ENCODE measurements at places on chromosomes 5 and 9.

GRCh38 chr9:6197330-6197729 is 18.3 kb upstream of the IL33 start:
- DNase-seq, result no peak

- DNase-seq, result peak; percentile 21
These were observed 95.0 kb upstream of the PCSK1 start for GRCh38 chr5:96527768-96528661.

DNA sequence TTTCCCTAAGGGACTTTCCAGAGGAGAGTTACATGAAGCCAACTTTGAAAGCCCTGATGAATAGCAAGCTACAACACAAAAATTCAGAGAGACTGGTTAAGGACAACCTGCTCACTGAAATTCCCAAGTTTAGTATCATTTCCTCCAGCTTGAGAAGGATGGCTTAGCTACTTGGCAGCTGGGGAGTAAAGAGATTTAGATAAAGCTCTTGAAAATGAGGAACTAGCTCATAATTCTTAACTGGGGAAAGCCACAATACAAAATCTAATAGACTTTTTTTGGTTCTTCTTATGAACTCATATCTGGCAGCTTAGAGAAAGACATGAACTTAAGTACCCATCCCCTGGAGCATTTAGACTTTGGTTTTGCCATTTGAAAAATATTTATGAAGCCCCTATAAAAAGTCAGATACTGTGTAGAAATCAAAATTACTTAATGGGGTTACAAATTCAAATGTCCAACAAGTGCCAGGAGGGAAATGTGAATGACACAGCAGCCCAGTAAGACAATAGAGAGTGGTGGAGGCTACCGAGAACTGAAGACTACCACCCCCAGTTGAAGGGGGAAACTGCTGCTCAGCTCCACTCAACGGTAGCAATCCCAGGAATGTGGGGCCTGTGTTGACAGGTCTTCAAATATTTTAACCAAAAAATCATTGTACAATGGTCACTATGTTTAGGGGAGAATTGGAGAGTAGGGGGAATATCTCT is 79.4 kb upstream of the ADRB2 start:
- no peak for DNase-seq

DNA sequence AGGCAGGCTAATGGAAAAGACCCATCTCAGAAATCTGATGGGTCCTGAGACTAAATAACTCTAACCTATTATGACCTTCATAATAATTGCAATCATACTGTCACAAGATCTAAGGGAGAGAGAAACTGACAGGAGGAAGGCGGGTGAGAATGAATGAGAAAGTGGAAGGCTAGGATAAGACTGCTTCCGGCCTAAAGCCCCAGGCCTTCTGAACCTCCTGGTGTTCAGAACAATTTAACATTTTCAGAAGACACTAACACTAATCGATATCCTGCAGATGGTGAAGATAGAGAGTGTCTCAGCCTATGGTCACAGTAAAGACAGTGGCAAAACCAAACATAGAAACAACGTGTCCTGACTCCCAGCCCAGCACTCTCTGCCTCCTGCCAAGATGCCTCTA is 1.2 kb downstream of the RPS14 start:
- no peak for DNase-seq

DNA sequence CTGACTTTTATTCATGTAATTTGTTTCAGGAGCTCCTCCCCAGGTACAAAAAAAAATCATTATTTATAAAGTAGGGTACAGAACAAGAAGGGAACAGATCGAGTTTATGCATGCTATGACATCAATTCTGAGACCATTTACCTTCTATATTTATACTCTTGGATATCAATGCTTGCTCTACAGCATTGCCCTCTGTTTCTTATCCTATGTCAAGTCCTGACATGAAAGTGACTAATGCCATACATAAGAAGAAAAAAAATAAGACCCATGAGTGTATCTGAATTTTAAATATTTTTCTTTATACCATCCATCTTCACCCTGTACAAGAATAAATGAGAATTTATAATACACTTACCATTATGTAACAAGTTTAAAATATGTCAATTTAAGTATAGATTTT is 2016.3 kb upstream of the CDH9 start:
- DNase-seq, result no peak

GRCh38 chr5:73488806-73489205 is 9.4 kb upstream of the BTF3 start:
- no peak for DNase-seq

GRCh38 chr5:62029303-62029702 is 276.7 kb upstream of the KIF2A start:
- no peak for DNase-seq

- no peak for DNase-seq
These were observed 8.6 kb downstream of the CD74 start for GRCh38 chr5:150404121-150404520.

GRCh38 chr5:142117579-142118151 is 9.1 kb downstream of the NDFIP1 start:
- DNase-seq, result no peak

- DNase-seq, result peak; percentile 26
These were observed 1106.2 kb upstream of the DMAC1 start for GRCh38 chr9:8905731-8906130.

DNA sequence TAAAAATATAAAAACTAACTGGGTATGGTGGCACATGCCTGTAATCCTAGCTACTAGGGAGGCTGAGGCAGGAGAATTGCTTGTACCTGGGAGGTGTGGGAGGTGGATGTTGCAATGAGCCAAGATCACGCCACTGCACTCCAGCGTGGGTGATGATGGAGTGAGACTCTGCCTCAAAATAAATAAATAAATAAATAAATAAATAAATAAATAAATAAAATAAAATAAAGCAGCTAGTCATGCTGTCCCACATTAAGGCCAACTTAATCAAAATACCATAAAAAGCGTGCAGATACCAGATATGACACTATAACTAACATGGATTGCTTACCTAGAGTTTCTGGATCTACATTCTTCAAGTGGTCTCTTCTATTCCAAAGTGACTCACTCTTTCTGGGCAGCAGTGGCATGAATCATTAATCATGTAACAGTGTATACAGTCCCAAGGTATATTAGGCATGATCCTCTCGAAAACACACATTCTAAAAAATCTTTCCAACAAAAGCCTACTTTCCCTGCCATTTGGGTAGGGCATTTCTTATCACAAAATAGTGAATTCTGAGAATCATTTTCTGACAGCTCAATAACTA is 187.1 kb downstream of the ELAVL2 start:
- DNase-seq, result no peak

DNA sequence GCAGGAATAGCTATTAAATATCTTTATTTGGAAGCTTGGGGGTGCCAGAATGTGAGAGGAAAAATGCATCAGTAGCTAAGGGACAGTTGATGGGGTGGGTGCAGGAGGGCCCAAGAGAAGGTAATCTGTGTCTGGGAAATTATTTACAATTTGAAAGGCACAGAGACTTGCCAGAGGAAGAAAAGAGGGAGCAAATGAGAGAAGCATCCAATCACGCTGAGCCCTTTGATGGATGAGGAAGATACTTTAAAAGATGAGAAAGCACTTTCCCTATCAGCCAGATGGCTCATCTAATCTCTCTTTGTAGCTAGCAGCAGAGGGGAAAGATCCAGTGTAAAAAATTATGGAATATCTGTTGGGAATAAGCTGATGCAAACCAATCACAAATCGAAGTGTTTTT is 57.0 kb upstream of the ABCA1 start:
- DNase-seq, result no peak

GRCh38 chr5:175859422-175859821 is 12.0 kb upstream of the CPLX2 start:
- DNase-seq, result no peak

- no peak for DNase-seq
These were observed 57.9 kb upstream of the ANKH start for GRCh38 chr5:14929293-14930065.

GRCh38 chr5:143870871-143871632 is 59.1 kb downstream of the HMHB1 start:
- DNase-seq, result no peak

- DNase-seq, result no peak
These were observed 32.1 kb upstream of the TNFSF15 start for GRCh38 chr9:114837923-114838322.

DNA sequence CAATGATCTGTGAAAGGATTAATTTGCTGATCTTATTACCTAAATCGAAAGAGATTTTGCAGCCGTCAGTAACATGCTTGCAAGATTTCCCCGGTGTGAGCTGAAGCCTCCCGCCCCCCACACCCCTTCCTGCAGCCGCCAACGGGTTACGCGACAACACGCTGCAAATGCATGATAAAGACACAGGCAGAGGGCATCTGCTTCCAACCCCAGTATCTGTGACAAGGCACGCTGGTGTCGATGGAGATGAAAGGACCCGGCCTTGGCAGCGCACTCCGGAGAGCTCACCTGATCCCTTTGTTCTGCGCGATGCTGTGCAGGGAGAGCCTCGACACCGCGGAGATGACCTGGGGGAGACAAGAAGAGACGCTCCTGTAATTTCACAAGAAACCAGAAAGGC is 122.9 kb upstream of the SARDH start:
- DNase-seq, result no peak

- DNase-seq, result peak; percentile 25
These were observed at the start of gene ANKRD34B for GRCh38 chr5:80569961-80570786. ANKRD34B (minus strand) TSS chr5:80570280; CDS start chr5:80560019, 10,261 bp downstream.

DNA sequence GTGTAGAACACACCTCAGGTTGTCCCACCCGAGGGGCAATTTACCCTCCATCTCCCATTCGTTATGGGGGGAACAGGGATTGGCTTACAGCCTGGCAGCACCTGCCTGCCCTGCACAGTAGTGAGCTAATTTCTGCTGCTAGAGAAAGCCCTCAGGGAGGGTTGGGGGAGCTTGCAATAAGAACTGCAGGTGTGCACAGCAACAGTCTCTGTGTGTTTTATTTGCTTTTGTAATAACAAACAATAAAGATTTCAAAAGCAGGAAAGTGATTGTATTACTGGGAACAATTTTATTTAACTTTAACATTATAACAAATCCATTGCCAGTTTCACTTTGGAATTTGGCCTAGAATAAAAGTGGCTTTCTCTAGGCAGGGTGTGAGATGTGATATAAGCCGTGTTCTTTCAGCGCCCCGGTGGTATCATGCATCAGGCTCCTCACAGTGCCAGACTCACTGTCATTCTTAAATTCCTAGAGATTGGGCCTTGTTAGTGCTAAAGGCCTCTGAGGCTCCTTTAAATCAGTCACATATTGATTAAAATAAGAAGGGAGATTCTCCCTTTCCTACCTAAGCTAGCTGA is 81.1 kb downstream of the RMI1 start:
- DNase-seq, result peak; percentile 9

DNA sequence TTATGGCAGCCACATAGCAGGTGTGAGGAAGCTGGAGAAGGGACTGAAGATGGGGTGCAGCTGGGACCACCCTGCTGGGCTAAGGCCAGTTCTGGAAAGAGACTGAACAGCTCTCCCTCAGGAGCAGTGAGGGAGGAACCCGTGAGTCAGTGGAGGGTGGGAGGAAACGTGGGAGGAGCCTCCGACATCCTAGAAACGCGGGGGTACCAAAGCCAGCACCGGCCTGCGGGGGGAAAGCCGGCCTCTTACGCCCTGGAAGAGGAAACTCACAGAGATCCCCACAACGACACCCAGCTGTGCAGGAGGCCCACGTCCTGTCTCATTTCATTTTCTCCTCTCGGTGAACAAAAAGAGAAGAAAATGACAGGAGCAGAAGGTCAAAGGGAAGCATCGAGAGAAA is 185.8 kb upstream of the IRX4 start:
- DNase-seq, result no peak

- DNase-seq, result no peak
These were observed 289.6 kb upstream of the SGCD start for GRCh38 chr5:156037151-156037909.

DNA sequence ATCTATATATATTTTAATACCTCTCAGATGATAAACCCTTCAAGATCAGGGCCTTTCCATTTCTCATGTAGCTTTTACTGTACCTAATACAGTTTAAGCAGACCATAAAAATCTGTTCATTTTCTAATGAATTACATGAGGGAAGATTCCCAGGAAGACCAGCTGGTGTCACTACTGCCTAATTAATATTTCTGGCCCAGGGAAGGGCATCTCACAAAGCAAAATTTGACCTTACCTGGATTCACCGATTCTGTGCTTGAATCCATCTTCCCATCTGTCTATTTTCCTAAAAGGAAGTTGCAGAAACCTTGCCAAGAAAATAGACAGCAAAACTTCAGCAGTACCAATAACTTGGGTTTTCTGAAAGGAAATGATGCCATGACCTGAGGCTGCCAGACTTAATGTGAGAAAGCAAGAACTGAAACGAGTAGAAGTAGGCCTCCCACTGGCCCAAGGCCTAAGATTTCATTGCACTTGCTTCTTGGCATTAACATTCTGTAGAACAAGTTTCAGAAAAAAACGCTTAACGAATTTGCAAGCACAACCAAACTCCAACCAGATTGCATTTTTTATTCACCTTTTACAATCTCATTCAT is 83.0 kb upstream of the GLIS3 start:
- peak; percentile 37 for DNase-seq

DNA sequence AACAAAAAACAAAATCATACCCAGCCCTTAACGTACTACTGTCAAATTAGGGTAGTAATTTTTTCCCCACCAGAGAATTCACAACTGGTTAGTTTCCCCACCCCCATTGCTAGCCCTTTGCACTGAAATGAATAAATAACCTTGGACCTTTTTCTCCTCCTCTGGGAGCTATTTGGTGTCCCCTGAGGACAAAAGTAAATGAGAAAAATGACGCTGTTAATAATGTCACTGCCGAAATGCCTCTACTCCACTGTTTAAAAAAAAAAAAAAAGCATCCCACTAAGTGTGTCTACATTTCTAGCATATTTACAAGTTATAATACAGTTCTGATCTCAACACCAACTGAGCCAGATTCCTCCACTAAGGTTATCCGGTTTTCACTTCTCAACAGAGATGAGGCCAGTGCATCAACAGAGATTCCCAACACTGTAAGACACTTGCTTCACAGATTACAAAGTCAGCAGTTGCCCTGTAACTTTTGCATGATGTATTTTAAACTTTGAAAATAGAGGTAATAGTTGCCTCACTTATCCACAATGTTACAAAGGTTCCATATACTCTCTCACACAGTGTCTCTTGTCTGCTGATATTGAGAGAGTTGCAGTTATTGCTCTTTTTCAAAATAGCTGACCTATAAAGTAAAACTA is 5.1 kb upstream of the NFIB start:
- peak; percentile 56 for DNase-seq

GRCh38 chr9:133349965-133350616 is 2.1 kb downstream of the RPL7A start:
- no peak for DNase-seq

GRCh38 chr9:30198463-30199309 is 2185.8 kb upstream of the ACO1 start:
- DNase-seq, result no peak

GRCh38 chr9:86217076-86217755 is 42.2 kb downstream of the C9orf153 start:
- no peak for DNase-seq

DNA sequence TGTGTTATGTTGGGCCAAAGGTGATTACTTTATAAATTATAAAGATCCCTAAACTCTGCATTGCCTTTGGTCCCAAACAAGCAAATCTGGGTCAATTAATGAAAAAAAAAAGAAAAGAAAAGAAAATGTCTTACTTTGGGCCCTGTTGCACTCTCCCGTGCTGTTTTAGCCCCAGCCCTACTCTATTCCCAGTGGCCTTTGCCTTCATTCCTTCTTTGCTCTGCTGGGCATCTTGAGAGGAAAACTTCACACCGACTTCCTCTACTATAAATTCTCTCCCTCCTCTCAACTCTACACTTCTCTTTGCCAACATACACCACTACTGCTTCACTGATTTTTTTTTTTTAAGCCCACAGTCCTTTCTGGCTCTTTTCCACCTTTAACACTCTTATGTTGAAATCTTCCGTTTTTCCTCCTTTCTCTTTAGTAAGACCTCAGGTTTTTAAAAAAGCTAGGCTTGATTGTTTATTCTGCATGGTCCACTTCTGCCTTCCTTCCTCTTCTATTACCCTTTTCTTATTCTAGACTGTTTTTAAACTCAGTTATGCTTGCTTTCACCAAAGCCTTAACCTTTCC is 4.5 kb upstream of the MSMP start:
- DNase-seq, result peak; percentile 14

All from tongue (tissue), 3 donors.